ENCODE measurements at places on chromosomes 13 and 19.

GRCh38 chr13:50910485-50910805 is 854 bp downstream of the RNASEH2B start:
- no peak for DNase-seq

GRCh38 chr19:13209484-13210338 is 59.5 kb downstream of the IER2 start:
- no peak for DNase-seq

DNA sequence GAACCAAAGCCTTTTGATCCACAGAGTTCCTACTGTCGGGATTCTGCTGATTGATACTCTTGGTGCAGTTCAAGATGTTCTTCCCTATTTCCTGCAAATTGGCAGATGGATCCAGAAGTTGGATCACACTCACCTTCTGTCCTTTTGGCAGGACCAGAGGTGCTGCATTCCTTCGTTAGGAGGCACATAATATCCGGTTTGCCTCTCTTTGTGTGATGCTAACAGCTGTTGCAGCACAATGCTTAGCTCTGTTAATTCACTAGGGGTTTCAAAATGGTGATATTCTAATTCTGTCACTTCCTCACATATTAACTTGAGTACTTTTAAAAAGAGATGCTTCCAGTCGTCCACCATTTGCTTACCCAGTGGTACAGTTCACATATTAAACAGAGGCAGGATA is 15.2 kb upstream of the CHST8 start:
- no peak for DNase-seq

DNA sequence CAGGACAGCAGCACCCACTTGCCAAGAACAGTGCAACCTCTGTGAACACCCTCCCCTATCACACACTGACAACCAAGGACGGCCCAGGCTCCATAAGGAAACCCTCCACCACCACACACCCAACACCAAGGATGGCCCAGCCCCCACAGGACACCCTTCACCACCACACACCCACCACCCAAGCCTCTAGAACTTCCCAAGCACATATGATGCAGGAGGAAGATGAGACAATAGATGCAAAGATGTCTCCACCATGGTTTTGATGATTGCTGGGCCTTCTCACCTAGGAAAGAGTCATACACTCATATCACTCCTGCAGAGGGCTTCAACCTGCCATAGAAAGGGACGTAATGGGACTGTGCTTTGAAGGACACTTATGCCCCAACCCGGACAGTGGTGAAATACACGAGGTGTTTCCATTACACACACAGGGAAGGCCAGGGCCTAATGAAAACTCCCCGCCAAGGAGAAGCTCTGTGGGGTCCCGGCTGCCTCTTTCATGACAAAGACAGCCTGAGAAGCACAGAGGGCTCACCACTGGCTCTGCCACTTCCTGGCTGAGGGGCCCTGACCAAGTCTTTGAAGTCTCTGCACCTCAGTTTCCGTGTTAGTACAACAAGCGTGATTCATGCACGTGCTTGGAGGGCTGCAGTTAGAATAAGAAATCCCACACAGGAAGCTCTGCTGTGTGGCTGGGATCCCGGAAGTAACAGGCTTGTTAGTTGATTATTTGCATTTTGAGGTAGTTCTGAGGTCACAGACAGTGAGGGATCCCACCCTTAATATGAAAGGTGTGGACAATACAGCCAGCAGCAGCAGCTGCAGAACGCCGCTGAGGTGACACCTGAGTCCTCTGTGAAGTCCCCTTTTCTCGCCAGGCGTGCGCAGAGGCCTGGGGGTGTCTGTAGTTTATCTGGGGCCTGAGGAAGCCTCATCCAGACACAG is 61.9 kb upstream of the ATP12A start:
- DNase-seq = no peak

GRCh38 chr13:92260363-92260762 is 861.9 kb downstream of the GPC5 start:
- DNase-seq = no peak

DNA sequence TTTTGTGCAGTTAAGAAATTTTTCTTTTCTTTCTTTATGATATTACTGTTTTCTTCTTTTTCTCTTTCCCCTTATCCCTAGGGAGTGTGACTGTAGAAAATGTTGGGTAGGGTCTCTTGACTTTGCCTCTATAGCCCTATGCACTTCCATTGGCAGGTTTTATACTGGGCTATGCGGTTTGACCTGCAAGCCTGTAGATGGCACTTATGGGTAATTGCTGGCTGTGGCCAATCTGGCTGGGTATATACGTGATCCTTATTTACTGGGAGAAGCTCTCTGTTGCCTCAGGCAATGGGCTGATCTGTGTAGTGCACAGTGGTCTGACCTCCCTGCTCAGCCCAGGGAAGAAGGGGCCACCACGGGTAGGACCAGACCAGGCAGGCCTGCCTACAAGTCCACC is 78.8 kb downstream of the RAP2A start:
- no peak for DNase-seq

- no peak for DNase-seq
These were observed 221.7 kb downstream of the COG6 start for GRCh38 chr13:39877134-39877533.

DNA sequence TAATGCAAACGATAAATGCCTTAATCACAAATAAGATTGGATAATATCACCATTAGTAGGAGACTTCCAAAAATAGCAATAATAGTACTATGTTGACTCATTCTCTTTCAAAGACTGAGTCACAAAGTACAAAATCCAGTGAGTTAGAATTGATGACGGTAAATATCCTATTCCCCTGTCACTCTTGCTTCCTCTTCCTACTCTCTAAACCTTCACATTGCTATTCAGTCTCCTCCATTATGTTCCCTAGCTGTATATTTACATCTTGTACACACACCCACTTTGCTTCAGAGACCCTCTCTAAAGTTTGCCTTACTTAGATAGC is 26.3 kb upstream of the INTS6 start:
- no peak for DNase-seq

GRCh38 chr13:83666141-83666540 is 216.1 kb downstream of the SLITRK1 start:
- no peak for DNase-seq

GRCh38 chr19:51931921-51932320 is 4.6 kb downstream of the ZNF613 start:
- no peak for DNase-seq

DNA sequence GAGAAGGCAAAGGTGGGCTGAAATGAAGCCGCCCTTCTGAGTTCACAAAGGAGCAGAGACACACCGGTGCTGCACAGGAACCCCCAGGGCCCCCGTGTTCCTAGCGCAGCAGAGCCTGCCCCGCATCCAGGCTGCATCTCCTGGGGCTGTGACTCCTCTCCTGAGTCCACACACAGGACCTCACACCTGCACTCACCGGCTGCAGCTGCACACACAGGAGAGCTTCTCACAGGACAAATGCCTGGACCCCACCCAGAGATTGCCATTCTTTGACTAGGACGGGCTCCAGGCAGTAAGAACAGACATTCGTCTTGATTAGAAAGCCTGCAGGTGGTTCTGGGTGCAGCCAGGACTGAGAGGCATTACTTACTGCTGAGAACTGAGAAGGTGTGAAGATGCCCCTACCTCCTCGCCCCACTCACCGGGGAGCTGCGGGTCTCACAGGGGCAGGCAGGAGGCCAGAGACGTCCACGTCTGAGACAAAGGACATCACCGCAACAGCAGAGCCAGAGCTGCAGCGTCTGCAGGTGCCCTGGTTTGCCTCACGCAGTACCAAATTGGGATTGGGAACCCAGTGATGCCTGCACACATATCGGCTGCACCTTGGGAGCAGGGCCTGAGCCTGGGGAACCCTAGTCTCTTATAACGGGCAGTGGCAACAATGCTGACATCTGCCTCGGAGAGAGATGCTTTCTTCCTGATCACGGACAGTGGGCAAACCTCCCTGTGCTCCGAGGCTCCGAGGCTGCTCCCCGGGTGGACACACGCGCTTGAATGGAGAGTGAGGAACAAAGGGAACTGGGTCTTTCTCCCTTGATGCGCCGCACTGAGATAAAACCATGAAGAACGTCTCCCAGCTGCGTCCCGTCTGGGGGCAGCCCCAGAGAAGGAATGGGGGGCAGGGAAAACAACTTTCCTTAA is 50.4 kb downstream of the RASA3 start:
- no peak for DNase-seq

GRCh38 chr13:32234914-32235313 is 80.2 kb downstream of the ZAR1L start:
- DNase-seq = no peak

GRCh38 chr13:53100394-53101063 is 71.9 kb downstream of the OLFM4 start:
- no peak for DNase-seq

- DNase-seq = no peak
These were observed 40.3 kb downstream of the ERICH6B start for GRCh38 chr13:45575146-45575829.

GRCh38 chr19:15248106-15248505 is 15.9 kb upstream of the EPHX3 start:
- DNase-seq = no peak

- no peak for DNase-seq
These were observed 327.6 kb upstream of the PCDH9 start for GRCh38 chr13:67557642-67558241.

DNA sequence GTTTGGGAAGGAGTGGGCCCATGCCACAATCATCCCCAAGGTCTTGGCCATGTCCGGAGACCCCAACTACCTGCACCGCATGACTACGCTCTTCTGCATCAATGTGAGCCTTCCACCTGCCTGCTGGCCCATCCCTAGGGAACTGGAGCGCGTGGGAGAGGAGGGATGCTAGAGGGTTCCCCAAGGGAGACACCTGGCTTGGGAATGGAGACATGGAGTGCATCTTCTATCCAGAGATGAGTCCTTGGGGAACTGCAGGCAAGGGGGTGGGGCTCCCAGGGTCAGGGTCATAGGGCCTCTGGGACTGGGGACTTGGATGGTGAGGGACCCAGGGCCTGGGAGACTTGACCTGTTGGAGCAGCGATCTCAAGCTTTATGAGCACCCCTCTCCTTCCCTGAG is 31.2 kb downstream of the PPP2R1A start:
- DNase-seq = no peak

GRCh38 chr19:12841094-12841493 is 2.8 kb downstream of the MAST1 start:
- DNase-seq = no peak

DNA sequence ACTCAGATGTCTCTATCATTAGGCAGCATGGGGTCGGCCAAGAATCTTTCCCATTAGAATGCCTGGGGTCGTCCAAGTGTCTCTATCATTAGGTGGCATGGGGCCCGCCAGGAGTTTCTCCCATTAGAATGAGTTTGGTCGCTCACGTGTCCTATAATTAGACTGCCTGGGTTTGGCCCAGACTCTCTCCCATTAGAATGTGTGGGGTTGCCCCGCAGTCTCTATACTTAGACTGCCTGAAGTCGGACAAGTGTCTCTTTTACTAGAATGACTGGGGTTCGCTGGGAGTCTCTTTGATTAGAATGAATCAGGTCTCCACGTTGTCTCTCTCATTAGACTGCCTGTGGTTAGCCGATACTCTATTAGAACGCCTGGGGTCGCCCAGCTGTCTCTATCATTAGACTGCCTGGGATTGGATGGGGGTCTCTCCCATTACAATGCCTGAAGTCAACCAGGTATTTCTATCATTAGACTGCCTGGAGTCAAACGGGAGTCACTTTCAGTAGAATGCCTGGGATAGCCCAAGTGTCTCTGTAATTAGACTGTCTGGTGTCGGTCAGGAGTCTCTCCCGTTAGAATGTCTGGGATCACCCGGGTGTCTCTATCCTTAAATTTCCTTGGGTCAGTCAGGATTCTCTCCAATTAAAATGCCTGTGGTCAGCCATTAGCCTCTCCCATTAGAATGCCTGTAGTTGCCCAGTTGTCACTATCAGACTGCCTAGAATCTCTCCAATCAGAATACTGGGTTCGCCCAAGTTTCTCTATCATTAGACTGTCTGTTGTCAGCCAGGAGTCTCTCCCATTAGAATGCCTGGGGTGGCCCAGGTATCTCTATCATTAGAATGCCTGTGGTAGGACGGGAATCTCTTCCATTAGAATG is 1454.1 kb downstream of the UQCRFS1 start:
- DNase-seq = no peak

DNA sequence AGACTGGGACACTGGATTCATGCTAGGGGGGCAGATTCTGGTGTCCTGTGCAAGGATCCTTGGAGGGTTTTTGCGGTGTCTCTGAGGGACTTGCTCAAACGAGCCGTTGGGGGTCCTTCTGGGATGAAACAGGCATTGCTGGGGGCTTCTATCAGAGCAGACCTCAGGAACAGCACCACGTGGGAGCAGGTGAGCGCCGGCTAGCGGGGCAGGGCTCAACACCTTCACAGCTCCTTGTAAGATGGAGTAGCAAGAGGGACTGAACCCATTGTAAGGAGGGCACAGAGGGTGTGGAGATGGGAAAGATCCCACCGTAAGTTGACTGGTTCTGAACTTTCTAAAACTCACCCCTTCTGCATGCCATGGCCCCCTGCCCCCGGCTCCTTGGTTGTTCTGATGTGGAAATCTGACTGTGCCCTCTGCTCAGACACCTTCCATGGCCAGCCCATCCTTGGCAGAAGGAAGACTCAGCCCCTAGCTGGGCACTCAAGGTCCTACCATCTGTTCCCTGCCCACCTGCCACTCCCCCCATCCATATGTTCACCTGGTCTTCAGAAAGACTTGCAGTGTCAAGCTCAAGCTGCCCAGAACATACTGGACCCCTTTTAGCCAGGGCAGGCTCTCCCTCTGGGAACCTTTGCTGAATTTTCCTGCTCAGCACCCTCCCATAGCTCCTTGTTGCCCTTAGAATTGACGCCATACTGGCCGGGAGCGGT is 1.2 kb downstream of the SLC27A1 start:
- no peak for DNase-seq

- DNase-seq = no peak
These were observed 69.8 kb downstream of the KDM4B start for GRCh38 chr19:5038631-5039271.

GRCh38 chr13:81207636-81208035 is 866.7 kb upstream of the SPRY2 start:
- no peak for DNase-seq

GRCh38 chr19:11087870-11088505 is 1.3 kb upstream of the LDLR start:
- DNase-seq = no peak

DNA sequence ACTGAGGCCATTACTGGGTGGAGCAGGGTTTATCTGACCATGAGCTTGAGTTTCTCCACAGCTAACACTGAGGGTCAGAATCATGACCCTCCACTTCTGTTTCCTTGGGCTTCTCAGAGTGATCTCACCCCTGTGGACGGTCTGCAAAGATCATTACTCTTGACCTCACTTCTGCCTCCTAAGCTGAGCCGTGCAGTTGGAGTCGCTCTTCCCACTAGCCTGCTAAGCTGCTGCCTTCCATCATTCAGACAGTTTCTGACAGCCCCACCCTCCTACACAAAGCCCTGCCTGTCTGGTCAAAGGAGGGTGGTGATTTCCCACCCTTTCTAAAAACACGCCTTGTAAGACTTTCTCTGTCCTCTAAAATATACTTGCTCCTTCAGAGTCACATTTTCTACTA is 9.3 kb upstream of the FRY start:
- no peak for DNase-seq
